ENCODE measurements at places on chromosomes 7 and 10.
A peak's percentile ranks its signal among the peaks of the same experiment; 100 is the strongest.

DNA sequence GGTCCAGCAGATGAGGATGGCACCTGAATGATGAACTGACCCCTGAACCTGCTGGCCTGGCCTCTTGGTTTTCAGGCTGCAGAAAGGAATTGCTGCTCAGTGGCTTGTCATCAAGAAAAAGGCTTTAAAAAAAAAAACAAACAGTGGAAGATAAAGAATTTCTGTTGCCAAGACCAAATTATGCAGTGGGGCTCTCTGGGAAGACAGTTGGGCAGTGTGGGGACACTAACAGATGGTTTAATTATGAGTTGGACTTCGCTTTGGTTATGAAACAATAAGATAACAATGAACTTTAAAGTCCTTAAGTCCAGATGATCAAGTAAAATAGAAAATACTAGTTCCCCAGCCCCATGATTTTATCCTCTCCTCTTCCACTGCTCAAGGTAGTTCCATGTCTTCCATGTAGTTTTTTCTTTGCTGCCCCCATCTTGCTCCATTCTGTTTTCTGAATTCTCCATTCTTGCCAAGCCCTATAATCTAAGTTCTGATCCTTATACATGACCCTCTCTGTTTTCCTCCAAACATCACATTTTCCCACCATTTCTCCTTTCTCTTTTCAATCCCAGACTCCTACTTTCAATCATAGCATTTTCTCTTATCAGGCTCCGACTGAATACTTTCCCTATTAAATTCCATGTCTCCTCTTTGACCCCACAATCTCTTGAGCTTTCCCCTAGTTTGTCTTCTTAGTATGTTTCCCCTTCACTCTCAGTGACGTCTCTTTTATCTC lies 52.6 kb downstream of the ANK3 start:
- no peak for DNase-seq

- DNase-seq: peak; percentile 73
These were observed 5.1 kb downstream of the SYNPO2L start for GRCh38 chr10:73650537-73651331.

GRCh38 chr10:11037991-11038390 lies 20.3 kb downstream of the CELF2 start:
- no peak for DNase-seq

GRCh38 chr10:92052088-92052487 lies 128.5 kb downstream of the BTAF1 start:
- no peak for DNase-seq

DNA sequence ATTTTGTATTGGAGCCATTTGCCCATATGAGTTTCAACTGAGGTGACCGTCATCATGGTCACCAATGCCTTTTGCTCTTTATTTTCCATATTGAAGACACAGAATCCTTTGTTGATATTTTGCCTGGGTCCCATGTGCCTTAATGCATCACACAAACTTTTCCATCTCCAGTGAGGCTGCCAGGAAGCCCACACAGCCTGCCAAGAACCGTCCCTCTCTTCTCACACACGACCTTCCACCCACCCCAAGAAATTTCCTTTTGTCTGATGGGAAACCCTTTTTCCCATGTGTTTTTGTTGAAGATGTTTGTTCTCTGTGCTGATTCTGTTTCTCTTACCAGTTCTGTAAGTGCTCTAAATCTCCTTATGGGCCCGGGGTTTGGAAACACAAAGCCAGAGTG lies 168.9 kb downstream of the CSTF2T start:
- DNase-seq: no peak

DNA sequence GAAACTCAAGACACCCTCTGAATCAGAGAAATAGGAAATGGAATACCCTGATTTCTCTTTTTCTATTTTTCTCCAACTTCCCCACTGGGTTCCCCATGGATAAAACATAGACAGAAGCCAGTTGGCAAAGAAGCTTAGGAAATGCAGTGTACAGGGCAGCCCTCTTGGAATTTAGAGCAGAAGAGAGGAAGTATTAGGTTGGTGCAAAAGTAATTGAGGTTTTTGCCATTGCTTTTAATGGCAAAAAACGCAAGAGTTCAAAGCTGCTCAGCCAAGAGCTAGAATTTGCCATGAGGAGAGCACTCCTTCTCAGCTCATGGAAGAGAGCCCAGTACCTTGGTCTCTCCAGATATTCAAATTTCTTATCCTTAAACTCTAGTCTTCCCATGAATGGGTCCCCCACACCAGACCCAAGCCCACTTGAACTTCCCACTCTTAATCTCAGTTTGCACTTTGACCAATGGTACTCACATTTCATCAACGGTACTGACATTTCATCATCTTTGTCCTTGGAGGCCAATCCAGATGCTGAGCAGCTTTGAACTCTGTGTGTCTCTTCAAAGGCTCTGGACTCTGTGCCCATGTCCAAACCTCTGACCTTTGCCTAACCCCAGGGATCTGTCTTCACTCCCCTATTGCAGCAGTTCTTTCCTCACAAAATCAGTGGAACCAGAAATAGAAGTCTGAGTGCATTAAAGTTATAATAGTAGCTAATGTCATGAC lies 73.2 kb upstream of the PPP1R3C start:
- DNase-seq: no peak

GRCh38 chr10:42942279-42942950 lies 134.5 kb upstream of the RET start:
- DNase-seq: no peak

DNA sequence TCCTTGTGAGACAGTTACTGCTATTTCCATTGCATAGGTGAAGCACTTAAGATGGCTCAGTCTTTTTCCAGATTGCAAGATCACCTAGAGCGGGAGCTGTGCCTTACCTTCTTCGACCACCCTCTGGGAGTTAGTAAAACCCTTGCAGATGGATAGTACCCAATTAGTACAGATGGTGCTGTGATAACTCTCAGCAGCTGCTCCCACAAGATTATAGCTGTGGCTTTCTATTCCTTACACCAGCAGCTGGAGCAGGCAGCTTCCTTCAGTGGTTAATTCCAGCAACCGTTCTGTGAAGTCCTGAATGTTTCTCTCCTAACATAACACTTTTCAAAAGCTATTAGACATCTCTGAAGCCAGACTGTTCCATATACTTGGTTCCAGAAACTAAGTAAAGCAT lies 796.8 kb downstream of the XPNPEP1 start:
- no peak for DNase-seq

DNA sequence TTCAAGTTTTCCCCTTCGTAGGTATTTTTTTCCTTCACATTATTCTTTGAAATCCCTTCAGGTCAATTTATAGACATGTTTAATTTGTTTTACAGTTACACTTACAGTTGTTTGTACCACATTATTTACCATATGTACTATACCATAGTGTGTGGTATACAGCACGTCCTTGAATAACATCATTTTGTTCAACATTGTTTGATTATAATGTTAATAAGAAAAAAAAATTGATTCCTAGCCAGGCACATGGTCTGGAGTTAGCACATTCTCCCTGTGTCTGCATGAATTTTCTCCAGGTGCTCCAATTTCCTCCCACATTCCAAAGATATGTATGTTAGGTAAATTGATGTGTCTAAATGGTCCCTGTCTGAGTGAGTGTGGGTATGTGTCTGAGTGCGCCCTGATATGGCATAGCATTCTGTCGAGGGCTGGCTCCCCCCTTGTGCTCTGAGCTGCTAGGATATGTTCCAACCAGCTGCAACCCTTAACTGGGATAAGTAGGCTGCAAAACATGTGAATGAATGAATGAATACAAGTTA lies 247.6 kb downstream of the CCDC7 start:
- no peak for DNase-seq

GRCh38 chr7:79339208-79339925 lies 114.1 kb downstream of the MAGI2 start:
- DNase-seq: no peak

- DNase-seq: no peak
These were observed 18.6 kb upstream of the YWHAG start for GRCh38 chr7:76377186-76377918.

DNA sequence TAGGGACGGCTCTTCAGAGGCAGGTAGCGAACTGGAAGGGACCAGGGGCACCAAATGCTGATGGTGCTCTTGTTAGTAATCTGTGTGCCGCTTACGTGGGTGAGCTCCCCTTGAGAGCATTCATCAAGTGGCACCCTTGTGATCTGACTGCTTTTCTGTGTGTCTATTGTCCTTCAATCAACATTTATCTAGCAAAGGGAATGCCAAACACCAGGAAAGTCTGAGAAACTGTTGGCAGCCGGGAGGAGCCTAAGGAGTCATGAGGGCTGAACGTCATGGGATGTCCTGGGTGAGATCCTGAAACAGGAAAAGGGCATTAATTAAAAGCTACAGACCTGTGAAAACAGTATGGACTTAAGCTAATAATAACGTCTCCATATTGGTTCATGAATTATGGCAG lies 733.1 kb downstream of the TYW1 start:
- DNase-seq: no peak

DNA sequence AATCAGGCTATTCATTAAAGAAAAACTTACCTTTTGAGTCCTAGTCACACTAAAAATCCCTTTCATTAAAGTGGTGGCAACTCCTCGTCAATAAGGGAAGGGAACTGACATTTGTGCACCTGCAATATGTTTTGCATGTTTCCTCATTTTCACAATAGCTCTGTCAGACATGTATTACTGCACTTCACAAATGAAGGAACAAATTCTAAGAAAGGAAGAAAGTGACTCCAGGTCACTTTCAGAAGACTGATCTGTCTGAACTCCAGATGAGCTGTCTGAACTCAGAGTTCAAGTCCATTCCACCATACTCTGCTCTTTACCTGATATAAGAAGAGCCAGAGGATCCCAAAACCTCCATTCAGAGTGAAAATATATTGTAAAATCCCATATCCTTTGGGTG lies 50.3 kb upstream of the GSAP start:
- no peak for DNase-seq

- DNase-seq: peak; percentile 64
These were observed 257.2 kb downstream of the KIAA1217 start for GRCh38 chr10:24465891-24466818.

GRCh38 chr7:16732828-16733227 lies 20.7 kb upstream of the TSPAN13 start:
- DNase-seq: no peak

DNA sequence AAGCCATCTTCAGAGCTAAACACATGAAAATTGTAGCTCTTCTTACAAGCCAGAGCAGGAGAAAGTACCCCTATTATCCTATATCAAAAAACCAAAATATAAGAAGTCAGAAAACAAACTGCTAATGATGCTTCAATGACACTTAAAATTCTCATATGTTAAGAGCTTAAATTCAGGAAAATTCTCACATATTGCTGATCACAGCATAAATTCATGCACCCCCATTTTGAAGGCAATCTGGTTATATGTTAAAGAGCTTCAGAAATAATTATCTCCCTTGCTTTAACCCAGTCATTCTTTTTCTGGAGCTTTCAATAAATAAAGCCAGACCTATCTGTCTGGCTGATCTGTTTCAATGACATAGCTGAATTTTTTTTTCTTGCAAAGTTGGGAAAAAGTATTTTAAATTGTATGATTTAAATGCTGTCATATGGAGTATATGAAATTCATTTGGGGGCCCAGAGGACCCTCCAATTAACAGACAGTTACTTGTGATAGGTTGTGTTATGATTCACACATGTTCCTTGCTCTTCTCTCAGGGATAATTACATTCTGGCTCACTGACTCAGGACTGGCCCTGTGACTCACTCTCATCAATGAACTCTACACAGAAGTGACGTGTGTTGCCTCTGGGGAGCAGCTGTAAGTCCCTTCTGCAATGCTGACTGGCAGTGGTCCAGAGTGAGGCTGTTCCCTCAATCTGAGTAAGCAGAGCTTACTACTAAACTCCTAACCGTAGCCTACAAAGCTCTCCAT lies 85.2 kb downstream of the HGF start:
- DNase-seq: peak; percentile 99

- no peak for DNase-seq
These were observed 387.5 kb downstream of the CCSER2 start for GRCh38 chr10:84715911-84716310.

- DNase-seq: no peak
These were observed 171.9 kb downstream of the USP6NL start for GRCh38 chr10:11439523-11440053.

DNA sequence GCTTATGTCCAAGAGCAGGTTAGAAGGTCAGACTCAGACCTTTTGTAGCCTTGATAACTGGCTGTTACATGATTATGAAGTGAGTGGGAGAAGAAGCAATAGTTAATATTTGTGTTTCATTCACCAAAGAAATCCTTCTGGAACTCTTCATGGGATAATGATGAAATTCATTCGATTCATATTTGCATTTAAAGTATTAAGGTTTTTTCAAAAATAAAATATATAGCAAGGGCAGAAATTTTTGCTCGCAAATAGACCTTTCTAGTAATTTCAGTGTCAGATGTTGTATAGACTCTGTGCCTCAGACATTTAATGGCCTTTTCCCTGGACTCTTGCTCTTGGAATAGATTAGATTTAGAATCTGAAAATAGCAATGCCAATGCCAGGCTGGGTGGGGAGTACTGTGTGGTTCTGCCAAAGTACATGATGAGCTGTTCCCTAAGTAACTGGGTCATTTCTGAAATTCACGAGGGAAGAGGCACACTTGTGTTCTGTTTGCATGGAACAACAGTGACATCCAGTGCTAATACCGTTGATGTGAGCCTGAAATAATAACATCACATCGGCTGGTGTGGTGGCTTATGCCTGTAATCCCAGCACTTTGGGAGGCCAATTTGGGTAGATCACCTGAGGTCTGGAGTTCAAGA lies 119.2 kb downstream of the MBL2 start:
- no peak for DNase-seq

GRCh38 chr10:88086187-88086960 lies 222.9 kb downstream of the PTEN start:
- no peak for DNase-seq

DNA sequence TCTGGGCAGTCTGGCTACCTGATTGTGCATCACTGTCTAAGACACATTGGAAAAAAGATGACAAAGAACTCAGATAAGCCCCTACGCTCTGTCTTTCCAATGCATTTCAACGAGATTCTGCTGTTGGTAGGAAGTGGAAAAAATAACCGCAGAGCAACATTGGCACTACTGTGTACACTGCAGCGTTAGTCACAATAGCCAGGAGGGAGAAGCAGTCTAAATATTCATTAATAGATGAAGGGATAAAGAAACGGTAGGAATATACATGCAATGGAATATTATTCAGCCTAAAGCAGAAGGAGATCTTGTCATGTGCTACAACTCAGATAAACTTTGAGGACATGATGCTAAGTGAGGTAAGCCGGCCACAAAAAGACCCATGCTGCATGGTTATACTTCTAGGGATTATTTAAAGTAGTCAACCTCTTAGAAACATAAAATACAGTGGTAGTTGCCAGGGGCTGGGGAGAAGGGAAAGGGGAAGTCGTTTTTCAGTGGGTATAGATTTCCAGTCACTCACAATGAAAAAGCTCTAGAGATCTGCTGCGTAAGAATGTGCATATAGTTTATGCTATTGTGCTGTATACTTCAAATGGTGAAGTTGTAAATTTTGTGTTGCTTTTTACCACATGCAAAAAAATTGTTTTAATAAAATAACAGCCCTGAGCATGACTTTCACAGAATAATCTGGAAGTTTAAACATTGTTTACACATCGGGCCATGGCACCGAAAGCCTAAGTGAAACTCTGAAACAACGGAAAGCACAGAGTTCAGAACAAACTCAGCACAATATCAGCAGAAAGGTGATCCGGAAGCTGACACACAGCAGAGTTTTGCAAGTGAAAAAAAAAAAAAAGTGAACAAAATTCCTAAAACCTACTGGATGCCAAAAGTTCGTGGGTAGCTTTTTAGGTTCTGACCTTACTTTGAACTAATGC lies 40.1 kb downstream of the ELMO1 start:
- DNase-seq: no peak

- DNase-seq: no peak
These were observed 43.8 kb downstream of the TCERG1L start for GRCh38 chr10:131267814-131268095.

Measured in fibroblast of skin of left quadriceps (primary cell).